ENCODE measurements at places on chromosomes 5 and 9.

DNA sequence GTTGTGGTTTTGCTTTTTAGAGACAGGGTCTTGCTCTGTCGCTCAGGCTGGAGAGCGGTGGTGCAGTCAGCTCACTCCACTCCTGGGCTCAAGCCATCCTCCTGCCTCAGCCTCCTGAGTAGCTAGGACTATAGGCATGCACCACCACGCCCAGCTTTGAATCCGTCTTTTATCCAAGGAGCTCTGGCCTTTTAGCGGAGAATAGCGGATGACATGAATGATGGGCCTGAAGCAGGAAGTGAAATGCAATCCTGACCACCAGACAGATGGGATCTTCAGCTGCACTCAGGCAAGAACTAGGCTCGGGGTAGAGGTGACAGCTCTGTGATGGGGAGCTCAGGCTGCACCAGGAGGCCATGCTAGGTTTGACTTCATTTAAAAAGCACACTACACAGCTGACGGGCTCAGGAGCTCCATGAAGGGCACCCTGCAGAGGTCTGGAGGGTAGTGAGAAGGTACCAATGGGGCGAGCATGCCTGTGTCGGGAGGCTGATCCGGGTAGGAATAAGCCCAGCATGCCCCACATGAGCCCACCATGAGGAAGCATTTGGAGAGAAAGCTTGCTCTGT, 21.9 kb downstream of the POLR1E start:
- no peak for DNase-seq

DNA sequence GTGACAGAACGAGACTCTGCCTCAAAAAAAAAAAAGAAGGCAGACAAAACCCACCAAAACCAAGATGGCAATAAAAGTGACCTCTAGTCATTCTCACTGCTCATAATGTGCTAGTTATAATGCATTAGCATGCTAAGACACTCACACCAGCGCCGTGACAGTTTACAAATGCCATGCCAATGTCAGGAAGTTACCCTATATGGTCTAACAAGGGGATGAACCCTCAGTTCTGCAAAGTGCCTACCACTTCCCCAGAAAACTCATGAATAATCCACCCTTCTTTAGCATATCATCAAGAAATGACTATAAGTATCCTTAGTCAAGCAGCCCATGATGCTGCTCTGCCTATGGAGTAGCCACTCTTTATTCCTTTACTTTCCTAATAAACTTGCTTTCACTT, 4.7 kb upstream of the BICD2 start:
- DNase-seq = no peak

GRCh38 chr5:60802986-60803385, 41.1 kb downstream of the ELOVL7 start:
- DNase-seq = no peak

GRCh38 chr5:65382582-65382981, 99.1 kb downstream of the ADAMTS6 start:
- no peak for DNase-seq

DNA sequence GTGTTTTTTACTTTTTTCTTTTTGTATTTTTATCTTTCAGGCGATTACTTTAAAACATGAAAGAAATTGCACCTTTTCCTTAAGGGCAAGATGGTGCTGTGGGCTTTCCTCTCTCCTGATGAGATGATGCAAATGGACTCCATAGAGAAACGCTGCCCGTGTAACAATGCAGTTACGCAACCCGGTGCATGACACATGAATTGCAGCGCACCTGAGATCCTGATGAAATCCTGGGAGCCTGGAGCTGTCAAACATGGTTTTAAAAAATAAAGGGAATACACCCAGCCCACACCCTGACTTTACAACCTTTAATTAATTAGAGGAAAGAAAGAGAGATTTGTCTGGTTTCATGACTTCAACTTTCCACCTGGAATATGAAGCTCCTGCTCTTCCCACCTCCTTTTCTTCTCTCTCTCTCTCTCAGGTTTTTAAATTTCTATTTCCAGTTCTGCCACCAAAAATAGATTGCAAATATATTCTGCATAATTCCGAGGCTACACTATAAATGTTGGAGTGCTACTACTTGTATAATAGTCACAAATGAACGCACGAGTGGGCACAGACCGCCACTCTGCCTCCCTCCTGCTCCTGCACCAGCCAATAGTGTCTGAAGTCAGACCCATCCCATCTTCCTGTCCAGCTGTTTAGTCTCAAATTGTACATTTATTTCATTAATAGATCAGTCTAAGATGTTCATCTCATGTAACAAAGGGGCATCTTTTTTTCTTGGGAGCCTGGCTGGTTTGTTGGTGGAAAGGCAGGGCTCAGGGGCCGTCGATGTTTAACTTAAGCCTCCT, 179.1 kb downstream of the AUH start:
- DNase-seq = no peak

- DNase-seq = no peak
Observed at GRCh38 chr9:2601785-2602378, 19.7 kb upstream of the VLDLR start.

DNA sequence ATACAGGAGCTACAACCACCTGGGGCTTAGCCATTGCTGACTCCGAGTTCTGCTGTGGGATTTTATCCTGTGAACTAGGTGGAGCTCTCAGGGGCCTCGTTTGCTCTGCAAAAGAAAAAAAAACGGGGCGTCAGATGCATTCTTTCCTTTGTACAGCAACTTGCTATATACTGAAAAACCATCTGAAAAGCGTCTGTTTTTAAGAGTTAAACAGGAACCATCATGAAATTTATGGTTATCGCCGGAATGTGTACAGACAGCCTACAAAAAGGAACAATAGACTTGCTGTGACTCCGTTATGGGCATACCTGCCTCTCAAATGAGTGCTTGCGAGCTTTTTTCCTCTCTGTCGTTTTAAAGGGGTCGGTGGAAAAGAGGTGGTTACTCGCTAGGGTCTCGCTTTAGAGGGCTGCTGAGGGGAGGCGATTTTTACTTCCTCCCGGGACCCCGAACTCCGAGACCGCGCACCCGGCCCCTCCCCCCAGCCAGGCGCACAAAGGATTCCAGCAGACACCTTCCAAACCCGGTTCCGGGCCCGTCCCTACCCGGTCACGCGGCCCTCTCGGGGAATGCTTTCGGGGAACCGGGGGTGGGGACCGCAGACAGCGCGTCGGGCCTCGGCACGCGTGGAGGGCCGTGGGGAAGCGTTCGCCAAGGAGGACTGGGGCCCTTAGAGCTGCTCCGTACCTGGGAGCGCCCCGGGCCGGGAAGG, 826 bp downstream of the PAIP1 start:
- peak; percentile 35 for DNase-seq

- no peak for DNase-seq
Observed at GRCh38 chr5:108481355-108481931, 99.5 kb upstream of the FBXL17 start.

GRCh38 chr9:69476797-69477196, 151.8 kb downstream of the ENTREP1 start:
- DNase-seq = no peak

- DNase-seq = peak; percentile 59
Observed at GRCh38 chr5:36875790-36876298, 725 bp upstream of the NIPBL start.

DNA sequence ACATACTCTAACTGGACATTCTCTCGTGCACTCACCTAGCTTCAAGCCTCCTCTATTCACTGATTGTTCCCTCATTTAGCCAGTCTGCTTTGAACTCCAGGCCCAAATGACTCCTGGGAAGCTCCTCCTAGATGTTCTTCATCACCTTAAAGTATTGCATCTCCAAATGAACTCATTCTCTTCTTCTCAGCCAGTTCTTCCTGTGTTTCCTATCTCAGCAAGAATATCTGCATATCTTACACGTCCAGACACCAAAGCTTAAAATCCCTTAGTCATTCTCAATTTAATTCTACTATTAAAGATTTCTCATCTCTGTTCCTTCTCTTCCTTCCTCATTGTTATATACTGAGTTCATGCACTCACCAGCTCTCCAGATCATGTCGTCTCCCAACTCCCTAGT, 118.6 kb upstream of the DAB2 start:
- no peak for DNase-seq

DNA sequence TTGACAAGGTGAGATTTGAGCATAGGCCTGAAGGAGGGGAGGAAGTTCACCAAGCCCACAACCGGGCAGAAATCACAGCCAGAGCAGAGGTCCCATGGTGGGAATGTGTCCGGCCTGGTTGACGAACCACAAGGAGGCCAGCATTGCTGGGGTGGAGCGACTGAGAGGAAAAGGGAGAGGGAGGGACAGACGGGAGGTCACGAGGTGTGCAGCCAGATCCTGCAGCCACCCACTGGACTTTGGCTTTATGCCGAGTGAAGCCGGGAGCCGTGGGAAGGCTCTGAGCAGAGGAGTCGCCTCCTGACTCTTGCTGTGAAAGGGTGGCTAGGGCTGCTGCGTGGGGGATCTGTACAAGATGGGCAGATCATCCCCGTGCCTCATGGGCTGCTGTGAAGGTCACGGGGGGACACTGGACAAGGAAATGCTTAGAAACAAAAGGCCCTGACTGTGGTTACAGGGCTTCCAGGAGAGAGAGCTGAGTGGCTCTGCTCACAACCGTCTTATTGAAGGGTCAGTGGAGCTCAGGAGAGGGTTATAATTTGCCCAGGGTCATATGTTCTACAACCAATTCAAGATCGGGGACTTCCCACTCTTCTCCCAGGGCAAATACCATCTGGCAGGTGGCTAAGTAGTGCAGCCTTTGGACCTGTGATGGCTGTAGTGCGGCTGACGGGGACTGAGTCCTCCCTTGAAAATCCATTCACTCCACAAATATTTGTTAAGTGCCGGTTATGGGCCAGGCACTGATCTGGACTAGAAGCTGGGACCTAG, 15.6 kb upstream of the CD74 start:
- DNase-seq = no peak

DNA sequence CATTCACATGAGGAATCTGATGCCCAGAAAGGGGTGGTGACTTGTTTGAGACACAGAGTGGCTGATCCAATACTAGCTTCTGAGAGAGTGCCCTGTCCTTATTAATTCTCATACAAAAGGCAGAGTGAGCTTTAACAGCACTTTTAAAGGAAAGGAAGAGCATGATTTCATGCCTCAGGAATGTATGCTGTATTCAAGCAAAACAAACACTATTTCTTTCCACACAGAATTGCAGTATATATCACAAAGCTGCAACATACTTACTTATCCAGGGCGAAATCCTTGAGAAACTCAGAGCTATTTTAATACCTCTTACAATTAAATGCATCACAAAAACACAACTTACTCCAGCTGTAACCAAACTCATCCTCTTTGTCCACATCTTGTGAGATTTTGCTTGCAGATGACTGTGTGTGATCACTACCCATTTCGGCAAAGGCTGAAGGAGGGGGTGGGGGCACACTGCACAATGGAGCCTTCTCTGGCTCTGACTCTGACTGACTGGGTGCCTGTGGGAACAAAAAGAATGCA, 139.8 kb downstream of the MPDZ start:
- DNase-seq = peak; percentile 62

- DNase-seq = no peak
Observed at GRCh38 chr5:176658817-176659511, 11.7 kb downstream of the TSPAN17 start.

- DNase-seq = no peak
Observed at GRCh38 chr5:159095866-159096242, 3.9 kb downstream of the EBF1 start.

GRCh38 chr5:151772029-151772845, 483 bp downstream of the G3BP1 start:
- DNase-seq = no peak

DNA sequence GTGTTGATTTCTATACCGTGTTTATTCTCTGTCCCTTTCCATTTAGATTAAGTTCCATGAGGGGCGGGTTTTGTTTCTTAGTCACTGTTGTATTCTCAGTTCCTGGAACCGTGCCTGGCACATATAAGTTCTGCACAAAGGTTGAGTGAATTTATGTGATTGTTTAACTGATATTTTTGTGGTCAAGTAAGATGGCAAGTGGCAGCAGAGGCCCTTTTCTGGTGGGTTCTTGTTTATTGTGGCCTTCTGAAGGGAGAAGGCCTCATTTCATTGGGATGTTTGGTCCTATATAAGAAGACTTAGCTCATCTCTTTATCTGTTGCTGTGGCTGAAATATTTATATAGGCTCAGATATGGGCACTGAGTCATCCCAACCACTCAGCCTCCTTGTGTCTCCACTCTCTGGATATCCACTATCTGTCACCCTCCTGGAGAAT, 262.5 kb downstream of the PSAT1 start:
- peak; percentile 17 for DNase-seq

DNA sequence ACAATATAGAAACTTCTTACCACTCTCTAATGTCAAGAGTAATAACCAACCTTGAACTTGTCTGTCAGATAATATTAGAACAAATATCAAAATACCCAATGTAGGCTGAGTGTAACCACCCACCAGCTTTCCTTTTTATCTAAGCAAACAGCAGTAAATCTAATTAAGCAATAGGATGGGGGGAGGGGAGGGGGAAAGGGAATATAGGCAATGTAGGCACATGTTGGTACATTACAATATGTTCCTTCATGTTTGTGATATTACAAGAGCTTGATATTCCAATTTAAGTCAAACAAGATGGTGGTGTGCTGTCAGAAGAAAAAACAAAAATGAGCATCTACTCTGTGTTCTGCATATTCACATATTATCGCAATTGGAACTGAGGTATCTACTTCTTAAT, 158.2 kb downstream of the DENND1A start:
- DNase-seq = no peak

DNA sequence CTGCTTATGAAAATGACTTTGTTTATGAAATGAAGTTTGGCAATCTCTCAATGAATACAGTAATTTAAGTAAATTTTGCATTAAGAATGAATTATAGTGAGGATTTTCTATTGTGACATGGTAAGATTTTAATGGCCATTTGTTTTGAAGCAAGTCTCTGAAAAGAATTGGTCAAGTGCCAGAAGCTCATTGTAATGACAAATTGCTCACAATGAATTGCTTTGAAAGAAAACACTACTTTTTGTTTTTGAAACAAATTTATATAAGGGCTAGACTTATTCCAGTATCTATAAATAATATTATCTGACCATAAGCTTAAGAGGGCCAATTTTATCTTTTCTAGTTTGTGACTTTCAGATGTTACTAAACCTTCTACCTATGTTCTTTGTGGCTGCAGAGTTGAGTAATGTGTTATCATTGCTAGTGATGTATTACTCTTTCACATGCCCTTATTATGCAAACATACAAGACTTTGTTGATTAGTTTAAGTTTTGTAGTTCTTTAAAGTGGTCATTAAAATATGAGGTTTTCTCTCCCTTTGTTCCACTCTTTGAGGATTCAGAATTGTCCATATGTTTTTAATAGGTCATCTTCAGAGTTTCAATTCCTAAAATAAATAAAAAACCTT, 93.0 kb upstream of the ZNF608 start:
- no peak for DNase-seq
